ENCODE measurements at places on chromosomes 6 and 20. TPM values are rescaled to one million over a fixed set of nuclear protein-coding genes. Genes with fewer than 3 reads are reported as not detected.

Gene DEFB124
- total RNA-seq: not detected

Gene CEP85L
- total RNA-seq: 14.3 TPM

GRCh38 chr20:6611911-6612605 is 155.4 kb upstream of the BMP2 start:
- DNase-seq: no peak

GRCh38 chr6:55916188-55916587 is 40.8 kb upstream of the BMP5 start:
- no peak for DNase-seq

GRCh38 chr6:99810942-99811620 is 182.9 kb downstream of the MCHR2 start:
- DNase-seq: no peak

GRCh38 chr6:63663147-63663955 is 27.7 kb downstream of the PHF3 start:
- peak; percentile 68 for DNase-seq

DNA sequence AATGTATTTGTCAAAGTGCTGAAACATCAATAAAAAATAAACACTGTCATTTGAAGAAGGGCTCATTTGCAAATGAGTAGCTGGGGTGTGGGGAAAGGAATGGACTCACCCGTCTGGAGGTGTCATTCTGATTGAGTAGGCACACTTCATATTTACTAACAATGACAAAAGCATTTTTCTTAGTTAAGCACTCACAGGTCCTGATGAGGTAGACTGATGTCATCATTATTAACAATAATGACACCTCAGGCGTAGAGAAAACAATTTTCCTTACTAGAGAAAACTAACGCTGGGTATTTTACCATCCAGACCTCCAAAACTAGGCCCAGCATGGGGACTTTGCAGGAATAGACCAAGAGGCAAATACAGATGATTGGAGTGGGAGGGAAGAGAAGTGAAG is 76.0 kb downstream of the UNC5CL start:
- DNase-seq: no peak

DNA sequence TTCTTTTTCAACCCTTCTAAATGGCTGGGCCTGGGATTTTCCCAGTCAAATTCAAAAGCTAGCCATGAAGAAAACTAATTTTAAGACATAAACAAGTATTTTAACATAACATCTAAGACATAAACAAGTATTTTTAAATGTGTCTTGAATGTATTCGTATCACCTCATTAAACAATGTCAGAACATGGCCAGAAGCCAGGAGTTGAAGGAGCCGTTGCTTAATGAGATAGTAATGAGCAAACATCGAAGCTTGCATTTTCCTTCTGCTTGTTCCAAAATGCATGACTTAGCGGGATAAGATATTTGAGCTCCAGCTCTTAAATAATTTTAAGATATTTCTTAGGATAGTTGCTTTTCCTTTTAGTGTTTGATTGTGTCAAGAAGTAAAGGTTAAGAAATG is 4.2 kb upstream of the RNF182 start:
- no peak for DNase-seq

- DNase-seq: no peak
These were observed 87.1 kb upstream of the SULF2 start for GRCh38 chr20:47872341-47872740.

- no peak for DNase-seq
These were observed 21.3 kb downstream of the NPEPL1 start for GRCh38 chr20:58713801-58714339.

All from lung microvascular endothelial cell (primary cell).